ENCODE measurements at places on chromosomes 7 and 10. TPM values are rescaled to one million over a fixed set of nuclear protein-coding genes. Genes with fewer than 3 reads are reported as not detected.
A peak's percentile ranks its signal among the peaks of the same experiment; 100 is the strongest.

DNA sequence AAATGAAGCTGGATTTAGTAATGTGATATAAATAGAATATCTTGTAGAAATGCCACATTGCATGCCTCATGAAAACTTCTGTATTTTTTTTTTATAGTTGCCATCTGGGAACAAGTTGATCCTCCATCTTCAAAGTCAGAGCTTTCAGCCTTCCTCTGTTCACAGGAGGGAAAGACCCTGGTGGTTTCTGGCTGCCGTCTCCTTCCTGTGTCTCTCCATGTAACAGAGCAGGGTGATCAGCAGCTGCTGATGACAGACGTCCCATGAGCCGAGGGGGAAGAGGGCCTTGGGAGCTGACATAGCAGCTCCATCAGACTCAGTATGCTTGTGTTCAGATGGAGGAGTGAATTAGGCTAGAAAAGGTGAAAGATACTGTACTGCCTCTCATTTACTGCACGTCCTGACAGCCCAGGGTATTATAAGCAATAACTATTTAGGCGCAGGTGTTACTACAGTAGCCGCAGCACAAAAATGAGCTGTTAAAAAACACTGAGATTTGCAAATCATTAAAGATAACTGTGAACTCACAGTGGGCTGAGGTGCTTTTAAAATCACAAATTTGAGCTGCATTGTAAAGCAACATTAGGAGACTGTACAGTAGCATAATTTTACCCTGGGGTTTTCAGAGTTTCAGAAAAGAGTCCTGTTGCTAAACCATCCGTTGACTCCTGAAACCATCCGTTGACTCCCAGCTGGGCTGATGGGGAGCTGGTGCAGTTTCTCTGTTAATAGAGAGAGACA lies 103.3 kb downstream of the CFAP58 start:
- no peak for DNase-seq

Gene RPP38
- total RNA-seq = 19.2 TPM

Gene PRF1
- not detected for total RNA-seq

DNA sequence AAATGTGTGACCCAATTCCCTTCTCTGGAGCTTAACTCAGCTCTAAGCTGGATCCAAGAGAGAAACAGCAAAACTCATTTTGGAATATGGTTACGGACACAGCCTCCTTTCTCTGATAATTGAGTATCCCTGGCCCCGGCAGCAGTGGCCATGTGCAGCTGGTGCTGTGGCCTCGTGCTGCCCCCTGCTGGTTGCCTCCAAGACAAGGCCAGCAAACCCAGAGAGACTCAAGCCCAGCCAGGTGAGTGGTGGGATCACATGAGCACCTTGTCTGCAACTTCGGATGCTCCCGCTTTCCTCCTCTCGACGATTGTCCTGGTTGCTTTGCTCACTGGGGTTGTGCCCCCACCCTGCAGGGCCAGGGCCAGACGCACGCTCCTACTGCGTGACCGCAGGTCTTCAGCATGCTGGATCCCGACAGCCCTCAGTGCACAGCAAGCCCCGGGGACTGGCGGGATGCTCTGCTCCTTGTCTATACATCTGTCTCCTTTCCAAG lies 19.4 kb downstream of the SFTPD start:
- DNase-seq = peak; percentile 40

Gene KIAA1549
- total RNA-seq = 10.1 TPM

DNA sequence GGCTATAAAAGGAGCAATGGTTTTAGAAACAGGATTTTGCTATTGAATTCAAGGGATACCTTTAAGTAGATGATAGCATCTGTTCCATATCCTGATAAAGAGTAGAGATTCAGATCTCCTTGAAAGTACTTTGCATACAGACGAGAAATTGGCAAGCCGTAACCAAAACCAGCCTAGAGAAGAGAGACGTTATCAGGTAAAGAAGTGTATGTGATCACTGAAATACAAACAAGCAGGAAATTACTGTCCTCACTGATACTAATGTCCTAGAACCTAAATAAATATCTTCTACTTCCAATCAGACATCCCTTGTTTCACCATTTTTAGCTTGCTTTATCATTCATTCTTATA lies 9.4 kb downstream of the PDK4 start:
- no peak for DNase-seq

DNA sequence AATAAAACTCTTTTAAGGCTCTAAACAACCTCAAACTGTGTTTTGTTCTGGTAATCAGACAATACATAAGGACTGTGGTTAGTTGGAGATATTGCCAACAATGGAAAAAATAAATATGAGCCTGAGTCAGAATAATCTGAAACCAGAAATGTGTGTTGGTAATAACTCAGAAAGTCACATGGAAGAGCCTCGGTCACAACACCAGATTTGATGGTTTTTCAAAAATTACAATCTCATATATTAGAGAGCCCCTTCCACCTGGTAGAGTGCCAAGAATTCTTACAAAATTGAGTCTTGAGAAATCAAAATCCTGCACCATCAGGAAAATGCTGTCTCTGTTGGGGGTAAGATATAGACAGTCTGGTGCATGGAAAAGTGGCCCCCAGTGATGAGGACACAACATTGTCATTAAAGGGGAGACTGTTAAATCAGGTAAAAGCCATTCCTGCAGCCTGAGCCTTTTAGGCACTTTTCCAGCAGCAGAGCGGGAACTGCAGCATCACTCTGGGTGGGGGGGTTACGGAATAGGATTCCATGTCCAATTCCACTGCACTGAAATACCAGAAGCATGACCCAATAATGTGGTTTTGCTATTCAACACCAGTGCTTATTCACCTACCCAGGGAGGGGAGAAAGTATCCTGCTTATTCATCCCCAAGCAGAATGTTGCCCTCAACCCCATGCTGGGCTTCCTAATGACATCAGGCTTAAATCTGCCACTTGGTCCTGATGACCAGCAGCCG lies 9.5 kb upstream of the ADAM12 start:
- peak; percentile 99 for DNase-seq

DNA sequence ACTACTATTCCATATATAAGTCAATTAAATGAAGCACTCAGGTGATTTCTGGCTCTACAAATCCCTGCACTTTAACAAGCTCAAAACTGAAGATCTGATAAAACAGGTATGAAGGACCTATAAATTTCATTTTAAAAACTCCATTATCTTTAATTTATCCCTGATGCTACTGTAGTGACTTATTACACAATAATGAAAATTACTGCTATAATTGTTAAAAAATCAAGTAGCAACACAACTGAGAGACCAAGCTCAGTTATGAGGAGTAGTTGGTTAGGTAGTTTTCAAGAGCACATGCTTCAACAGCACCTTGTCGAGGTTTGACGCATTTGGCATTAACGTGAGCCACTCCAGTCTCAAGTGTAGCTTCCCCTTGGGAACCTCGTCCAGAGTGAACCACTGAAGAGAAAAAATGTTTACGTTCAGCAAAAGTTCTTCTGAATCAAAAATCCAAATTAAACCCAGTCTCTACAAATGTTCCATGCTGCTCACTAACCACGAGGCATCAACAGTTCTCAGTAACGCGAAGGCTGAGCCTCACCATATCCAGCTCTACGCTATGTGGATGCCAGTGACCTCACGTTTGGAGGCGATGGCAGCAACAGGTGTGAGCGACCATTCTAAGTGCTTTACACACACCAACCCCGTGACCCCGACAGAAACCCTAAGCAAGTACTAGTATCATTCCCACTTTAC lies 55.3 kb upstream of the NCAPG2 start:
- DNase-seq = no peak

GRCh38 chr7:132055336-132056120 lies 499.1 kb upstream of the PODXL start:
- no peak for DNase-seq

Gene PLEKHS1
- total RNA-seq = 0.45 TPM

GRCh38 chr10:12847361-12847975 lies 154.0 kb downstream of the CCDC3 start:
- no peak for DNase-seq

Gene STMP1
- 11.1 TPM for total RNA-seq

DNA sequence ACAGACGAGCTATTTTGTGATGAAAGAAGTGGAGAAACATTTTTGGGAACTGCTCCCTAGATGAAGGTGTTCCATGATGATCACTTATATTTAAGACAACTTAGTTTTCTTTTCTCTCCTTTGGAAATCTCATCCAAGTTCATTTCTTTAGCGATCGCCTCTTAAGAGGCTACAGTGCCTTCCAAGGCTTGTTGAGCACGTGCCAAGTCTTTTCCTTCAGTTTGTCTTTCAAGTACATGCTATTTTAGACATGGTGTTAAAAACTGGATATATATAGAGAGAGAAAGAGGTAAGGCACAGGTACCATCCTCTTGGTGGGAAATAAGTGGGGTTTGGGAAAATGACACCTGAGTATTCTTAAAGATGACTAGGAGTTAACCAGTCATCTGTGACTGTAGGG lies 2.7 kb downstream of the ADK start:
- DNase-seq = no peak

Gene CDNF
- total RNA-seq = 0.55 TPM

- no peak for DNase-seq
These were observed 68.3 kb downstream of the KIAA1217 start for GRCh38 chr10:24277277-24277676.

Gene ACTR3C
- 81.8 TPM for total RNA-seq

- DNase-seq = no peak
These were observed 317.3 kb upstream of the CACNA2D1 start for GRCh38 chr7:82760831-82761230.

DNA sequence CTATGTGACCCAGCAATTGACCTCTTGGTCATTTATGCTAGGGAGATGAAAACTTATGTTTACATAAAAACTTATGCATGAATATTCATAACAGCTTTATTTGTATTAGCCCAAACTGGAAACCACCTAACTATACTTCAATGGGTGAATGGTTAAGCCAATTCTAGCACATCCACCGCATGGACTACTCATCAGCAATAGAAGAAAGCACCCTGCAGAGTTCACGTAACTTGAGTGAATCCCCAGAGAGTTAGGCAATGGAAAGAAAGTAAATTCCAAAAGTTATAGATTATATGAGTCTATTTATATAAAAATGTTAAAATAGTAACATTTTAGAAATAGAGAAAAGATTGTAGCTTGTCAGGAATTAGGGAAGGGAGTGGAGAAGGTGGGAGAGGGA lies 60.2 kb upstream of the NRG3 start:
- DNase-seq = peak; percentile 0

Gene AKR1C4
- total RNA-seq = not detected

Gene GRID2IP
- total RNA-seq = 0.69 TPM

DNA sequence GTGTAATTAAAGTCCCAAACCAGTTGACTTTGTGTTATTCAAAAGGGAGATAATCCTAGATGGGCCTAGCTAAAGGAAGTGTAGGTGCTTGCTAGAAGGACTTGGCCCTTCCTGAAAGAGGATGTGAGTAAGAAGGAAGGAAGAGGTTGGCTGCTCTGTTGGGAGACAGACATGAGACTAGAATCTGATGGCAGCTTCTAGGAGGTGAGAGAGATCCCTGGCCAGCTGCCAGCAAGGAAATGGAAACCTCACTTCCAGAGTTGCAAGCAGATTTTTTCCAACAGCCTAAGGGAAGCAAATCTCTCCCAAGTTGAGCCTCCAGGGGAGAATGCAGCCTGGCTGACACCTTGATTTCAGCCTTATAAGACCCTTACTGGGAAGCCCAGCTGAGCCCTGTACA lies 368.4 kb upstream of the ZMIZ1 start:
- DNase-seq = no peak

- DNase-seq = peak; percentile 45
These were observed 613 bp downstream of the AP5Z1 start for GRCh38 chr7:4775848-4776623.
